ENCODE measurements at places on chromosomes 1 and 21.

GRCh38 chr1:162293073-162293692 lies 83.5 kb downstream of the SPATA46 start:
- no peak for DNase-seq

- peak; percentile 66 for DNase-seq
These were observed 4.9 kb upstream of the TNFRSF1B start for GRCh38 chr1:12161662-12162458.

DNA sequence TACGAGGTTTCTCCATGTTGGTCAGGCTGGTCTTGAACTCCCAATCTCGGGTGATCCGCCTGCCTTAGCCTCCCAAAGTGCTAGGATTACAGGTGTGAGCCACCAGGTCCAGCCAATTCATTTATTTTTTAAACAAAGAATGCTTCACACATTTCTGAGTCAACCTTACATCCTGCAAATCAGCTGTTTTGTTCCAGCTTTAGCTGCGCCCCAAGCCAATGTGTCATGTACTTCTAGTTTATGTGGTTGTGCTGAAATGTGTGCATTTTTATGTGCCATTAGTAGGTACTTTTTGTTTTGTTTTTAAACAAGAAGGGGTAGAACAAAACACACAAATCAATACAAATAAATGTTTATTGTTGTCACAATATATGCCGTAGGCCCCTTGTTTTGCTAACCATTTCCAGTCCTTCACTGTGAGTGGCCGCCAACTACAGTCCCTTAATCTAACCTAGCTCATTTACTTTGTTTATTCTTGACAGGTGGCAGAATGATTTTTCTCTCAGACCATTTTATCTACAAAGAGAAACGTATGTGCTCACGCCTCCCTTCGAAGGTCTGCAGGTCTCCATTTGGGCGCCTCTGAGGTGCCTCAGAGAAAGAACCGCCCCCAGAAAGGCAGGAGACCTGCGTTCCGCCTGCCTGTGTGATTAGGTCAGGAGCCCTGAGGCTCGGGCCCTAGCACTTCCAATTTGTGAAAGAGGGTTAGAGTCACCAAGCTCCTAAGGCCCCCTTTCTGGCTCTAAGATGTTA lies 2.8 kb upstream of the CASQ2 start:
- DNase-seq, result no peak

DNA sequence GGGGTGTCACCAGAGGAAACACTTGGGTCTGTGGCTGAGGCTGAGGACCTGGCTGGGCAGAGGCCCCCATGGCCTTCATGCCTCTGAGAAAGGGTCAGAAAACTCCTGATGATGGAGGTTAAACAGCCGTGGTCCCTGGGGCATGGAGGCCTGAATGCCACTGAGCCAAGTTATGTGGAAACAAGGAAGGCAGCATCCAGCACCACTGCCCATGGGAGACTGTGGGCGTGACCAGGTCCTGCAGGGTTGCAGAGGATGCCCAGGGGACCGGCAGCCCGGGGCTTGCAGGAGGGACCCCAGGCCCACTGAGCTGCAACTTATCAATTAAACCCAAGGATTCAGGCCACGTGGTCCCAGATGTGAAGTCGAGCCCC lies 18.9 kb upstream of the COL6A2 start:
- DNase-seq, result no peak

GRCh38 chr1:47776667-47777131 lies 220.5 kb downstream of the TRABD2B start:
- no peak for DNase-seq

- no peak for DNase-seq
These were observed 54.4 kb upstream of the GCLM start for GRCh38 chr1:93963585-93963984.

- DNase-seq, result no peak
These were observed 6.3 kb downstream of the SESN2 start for GRCh38 chr1:28265577-28265976.

All from substantia nigra (tissue), 51 donors.